ENCODE measurements at places on chromosomes 5 and 9. TPM values are rescaled to one million over a fixed set of nuclear protein-coding genes. Genes with fewer than 3 reads are reported as not detected.

Gene MLLT3
- 12.1 TPM for total RNA-seq

Gene PLEKHG4B
- 2.0 TPM for total RNA-seq

Gene SPINK6
- total RNA-seq = not detected

Gene CDKN2A
- total RNA-seq = 0.48 TPM

Gene OCLN
- total RNA-seq = 8.6 TPM

Gene PCDHB8
- total RNA-seq = 1.2 TPM

Gene TMEM174
- total RNA-seq = not detected

Gene FAM240B
- not detected for total RNA-seq

Gene RIMOC1
- total RNA-seq = 12.2 TPM

Gene ENTREP1
- total RNA-seq = 17.8 TPM

- H3K4me1 ChIP-seq = no peaks in the 10 kb centered on the region
- no peaks in the 10 kb centered on the region for H3K36me3 ChIP-seq
- no peaks in the 10 kb centered on the region for H3K27me3 ChIP-seq
- no peak for DNase-seq
- H3K27ac ChIP-seq = no peak overlapping the region
These were observed 107.2 kb upstream of the DHFR start for GRCh38 chr5:80761966-80762365.

GRCh38 chr5:73709536-73710129, 83.6 kb downstream of the ARHGEF28 start:
- H3K36me3 ChIP-seq = no peaks in the 10 kb centered on the region
- H3K27ac ChIP-seq = no peak overlapping the region
- peaks cover 7% of the 10 kb centered on the region for H3K4me1 ChIP-seq
- no peaks in the 10 kb centered on the region for H3K27me3 ChIP-seq
- DNase-seq = no peak
- H3K4me3 ChIP-seq = no peak overlapping the region

GRCh38 chr5:13746026-13746425, 198.5 kb downstream of the DNAH5 start:
- DNase-seq = no peak
- H3K4me3 ChIP-seq = no peak overlapping the region
- H3K27me3 ChIP-seq = no peaks in the 10 kb centered on the region
- H3K36me3 ChIP-seq = no peaks in the 10 kb centered on the region

- no peak overlapping the region for H3K27ac ChIP-seq
- no peak for DNase-seq
- no peak overlapping the region for H3K4me3 ChIP-seq
- no peaks in the 10 kb centered on the region for H3K27me3 ChIP-seq
These were observed 141.2 kb downstream of the PRDM9 start for GRCh38 chr5:23648656-23649055.

DNA sequence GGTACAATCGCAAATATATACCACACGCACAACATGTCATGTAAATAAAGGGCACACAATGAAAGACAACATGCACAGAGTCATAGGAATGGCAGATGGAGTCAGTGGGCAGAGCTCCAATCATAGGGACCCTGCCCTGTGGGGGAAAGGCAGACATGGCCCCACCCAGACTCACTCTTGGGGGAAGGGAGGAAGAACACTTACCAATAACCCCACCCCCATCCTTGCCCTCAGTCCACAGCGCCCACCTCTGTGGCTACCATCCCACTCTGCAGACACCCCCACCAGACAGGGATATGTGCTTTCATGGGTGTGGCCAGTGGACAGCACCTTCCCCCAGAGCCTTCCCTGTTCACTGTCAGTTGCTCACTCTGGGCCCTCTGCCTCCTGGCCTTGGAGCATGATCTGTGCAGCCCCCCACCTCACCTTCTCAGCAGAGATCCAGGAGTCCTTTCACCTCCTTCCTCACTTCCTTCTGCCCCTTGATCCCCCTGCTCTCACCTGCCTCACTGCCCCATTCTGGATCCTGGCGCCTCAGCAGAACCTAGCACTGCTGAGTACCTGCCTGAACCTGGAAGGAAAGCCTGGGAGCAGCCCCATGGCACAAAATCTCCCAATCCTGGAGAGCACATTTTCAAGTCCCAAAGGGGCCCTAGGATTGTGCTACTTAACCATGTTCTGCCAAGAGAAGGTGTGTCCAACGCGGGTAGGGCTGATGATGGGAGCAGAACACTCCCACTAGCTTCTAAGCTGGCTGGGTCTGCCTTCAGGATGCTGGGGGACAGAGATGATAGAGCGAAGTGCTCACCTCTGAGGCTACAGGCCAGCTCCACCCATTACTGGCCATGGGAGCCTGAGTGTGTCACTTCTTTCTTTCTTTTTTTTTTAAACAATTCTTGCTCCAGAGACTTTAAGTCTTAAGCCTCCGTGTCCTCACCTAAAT, 1.5 kb upstream of the PHF19 start:
- H3K27me3 ChIP-seq = no peaks in the 10 kb centered on the region
- no peaks in the 10 kb centered on the region for H3K36me3 ChIP-seq
- H3K4me3 ChIP-seq = no peak overlapping the region
- DNase-seq = no peak
- H3K27ac ChIP-seq = no peak overlapping the region

GRCh38 chr5:39209924-39210323, 9.4 kb downstream of the FYB1 start:
- no peak overlapping the region for H3K27ac ChIP-seq
- no peak for DNase-seq
- no peak overlapping the region for H3K4me3 ChIP-seq
- no peaks in the 10 kb centered on the region for H3K36me3 ChIP-seq
- no peaks in the 10 kb centered on the region for H3K27me3 ChIP-seq

DNA sequence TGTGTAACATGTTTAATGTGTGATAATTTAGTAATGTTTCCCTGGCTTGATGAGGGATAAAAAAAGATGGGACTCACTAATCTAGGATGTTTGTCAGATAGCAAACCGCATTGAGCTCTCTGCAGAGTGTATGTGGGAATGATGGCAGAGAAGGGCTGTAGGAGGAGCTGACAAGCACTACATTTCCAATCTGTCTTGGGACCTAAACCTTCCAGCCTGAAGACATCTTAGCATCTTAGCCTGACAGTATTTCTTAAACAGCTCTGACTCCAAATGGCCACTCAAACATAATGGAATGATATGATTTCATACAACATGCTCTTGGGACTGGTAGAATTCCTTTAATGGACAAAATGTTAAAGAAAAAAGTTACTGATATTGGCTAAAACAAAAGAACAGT, 116.7 kb downstream of the PPP2R2B start:
- H3K4me3 ChIP-seq = no peak overlapping the region
- no peaks in the 10 kb centered on the region for H3K4me1 ChIP-seq
- no peaks in the 10 kb centered on the region for H3K36me3 ChIP-seq
- H3K27me3 ChIP-seq = no peaks in the 10 kb centered on the region
- H3K27ac ChIP-seq = no peak overlapping the region
- DNase-seq = no peak

- H3K27ac ChIP-seq = no peak overlapping the region
- H3K27me3 ChIP-seq = no peaks in the 10 kb centered on the region
- no peak for DNase-seq
- H3K4me1 ChIP-seq = no peaks in the 10 kb centered on the region
- H3K4me3 ChIP-seq = no peak overlapping the region
These were observed 949.8 kb upstream of the TYRP1 start for GRCh38 chr9:11743356-11743755.

GRCh38 chr5:1643651-1644392, 120.1 kb upstream of the LPCAT1 start:
- H3K4me1 ChIP-seq = peaks cover 2% of the 10 kb centered on the region
- no peak overlapping the region for H3K4me3 ChIP-seq
- H3K36me3 ChIP-seq = no peaks in the 10 kb centered on the region
- H3K27ac ChIP-seq = no peak overlapping the region
- no peak for DNase-seq

GRCh38 chr9:6512085-6512657, 99.2 kb downstream of the UHRF2 start:
- no peaks in the 10 kb centered on the region for H3K27me3 ChIP-seq
- DNase-seq = no peak
- no peaks in the 10 kb centered on the region for H3K36me3 ChIP-seq
- no peaks in the 10 kb centered on the region for H3K4me1 ChIP-seq
- no peak overlapping the region for H3K27ac ChIP-seq

GRCh38 chr5:130025511-130025910, 121.2 kb downstream of the CHSY3 start:
- no peak for DNase-seq
- H3K36me3 ChIP-seq = no peaks in the 10 kb centered on the region
- H3K4me1 ChIP-seq = no peaks in the 10 kb centered on the region

DNA sequence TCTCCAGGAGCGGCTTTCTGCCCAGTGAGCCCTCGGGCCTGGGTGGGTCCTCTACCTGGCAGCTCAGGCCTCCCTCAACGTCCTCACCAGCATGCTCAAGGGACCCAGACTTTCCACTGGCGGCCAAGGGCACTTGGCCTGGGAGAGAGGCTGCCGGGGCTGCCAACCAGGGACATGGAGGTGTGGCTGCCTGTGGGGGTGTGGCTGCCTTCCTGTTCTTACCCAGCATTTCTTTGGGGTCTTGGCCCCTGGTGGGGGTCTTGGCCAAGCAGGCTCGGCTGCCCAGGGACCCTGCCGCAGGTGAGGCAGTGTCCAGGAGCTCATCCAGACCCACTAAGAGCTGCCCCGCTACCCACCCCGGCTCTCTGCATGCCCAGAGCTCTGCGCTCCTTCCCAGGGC, 7.2 kb upstream of the QSOX2 start:
- no peak overlapping the region for H3K27ac ChIP-seq
- no peak for DNase-seq
- H3K27me3 ChIP-seq = no peaks in the 10 kb centered on the region
- no peaks in the 10 kb centered on the region for H3K36me3 ChIP-seq
- peaks cover 21% of the 10 kb centered on the region for H3K4me1 ChIP-seq

DNA sequence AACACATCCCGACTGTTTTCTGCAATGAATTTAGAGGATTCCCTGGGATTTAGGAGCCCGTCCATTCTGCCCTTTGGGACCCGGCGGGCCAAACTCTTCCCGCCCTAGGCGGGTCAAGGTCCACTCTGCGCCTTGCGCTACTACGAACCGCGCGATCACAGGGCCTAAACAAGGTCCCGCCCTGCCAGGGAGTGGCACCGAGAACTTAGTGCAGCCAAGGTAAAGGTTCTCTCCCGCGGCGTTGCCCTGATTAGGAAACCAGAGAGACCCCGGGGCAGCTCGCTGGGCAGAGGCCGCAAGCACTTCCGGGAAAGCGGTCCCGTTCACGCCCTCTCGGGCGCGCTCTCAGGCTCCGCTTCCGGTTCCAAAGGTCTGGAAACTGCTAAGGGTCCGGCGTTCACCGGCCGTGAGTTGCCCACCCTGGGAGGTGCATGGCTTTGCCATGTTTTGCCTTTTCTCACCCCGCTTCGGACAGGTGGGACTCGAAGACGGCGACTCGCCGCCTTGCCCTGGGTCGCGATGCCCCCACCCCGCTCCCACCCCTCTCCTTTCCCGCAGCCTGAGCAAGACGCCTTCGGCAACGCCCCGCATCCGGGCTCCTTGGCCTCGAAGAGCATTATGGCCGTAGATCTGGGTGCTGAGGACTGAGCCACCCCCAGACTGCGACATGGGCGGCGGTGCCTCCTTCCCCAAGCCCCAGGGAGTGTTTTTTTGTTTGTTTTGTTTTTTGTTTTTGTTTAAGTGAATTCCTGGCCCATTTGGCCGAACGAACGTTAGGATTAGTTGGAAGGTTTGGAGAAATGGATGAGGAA, 23.4 kb downstream of the HNRNPK start:
- H3K36me3 ChIP-seq = no peaks in the 10 kb centered on the region
- peak overlapping the region; percentile 37 for H3K27ac ChIP-seq
- peak; percentile 69 for DNase-seq
- peak overlapping the region; percentile 62 for H3K4me3 ChIP-seq

- no peak for DNase-seq
- H3K27me3 ChIP-seq = no peaks in the 10 kb centered on the region
- no peak overlapping the region for H3K27ac ChIP-seq
- no peaks in the 10 kb centered on the region for H3K4me1 ChIP-seq
These were observed 15.2 kb downstream of the HCN1 start for GRCh38 chr5:45680950-45681349.

DNA sequence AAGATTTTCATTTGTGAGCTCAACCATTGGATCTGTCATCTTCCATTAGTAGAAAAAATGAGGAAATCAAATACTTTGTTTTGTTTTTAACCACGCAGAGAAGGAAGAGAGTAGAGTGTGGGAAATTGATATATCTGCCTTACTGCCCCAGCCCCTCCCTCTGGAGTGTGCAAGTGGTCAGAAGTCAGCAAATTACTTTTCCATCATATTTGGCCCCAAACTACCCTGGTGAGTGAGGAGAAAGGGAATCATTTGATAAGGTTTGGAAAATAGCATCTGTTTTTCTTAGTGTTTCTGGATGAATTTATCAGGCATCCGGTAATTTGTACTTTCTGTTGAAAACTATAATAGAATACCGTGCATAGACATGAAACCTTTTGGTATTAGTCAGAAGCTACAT, 327.4 kb downstream of the MARCHF11 start:
- no peaks in the 10 kb centered on the region for H3K27me3 ChIP-seq
- no peak for DNase-seq
- no peak overlapping the region for H3K27ac ChIP-seq
- H3K4me1 ChIP-seq = peaks cover 3% of the 10 kb centered on the region
- no peaks in the 10 kb centered on the region for H3K36me3 ChIP-seq
- H3K4me3 ChIP-seq = no peak overlapping the region

GRCh38 chr5:172361566-172362238, 78.1 kb upstream of the UBTD2 start:
- no peaks in the 10 kb centered on the region for H3K36me3 ChIP-seq
- no peaks in the 10 kb centered on the region for H3K27me3 ChIP-seq
- no peaks in the 10 kb centered on the region for H3K4me1 ChIP-seq
- H3K4me3 ChIP-seq = no peak overlapping the region
- no peak for DNase-seq

DNA sequence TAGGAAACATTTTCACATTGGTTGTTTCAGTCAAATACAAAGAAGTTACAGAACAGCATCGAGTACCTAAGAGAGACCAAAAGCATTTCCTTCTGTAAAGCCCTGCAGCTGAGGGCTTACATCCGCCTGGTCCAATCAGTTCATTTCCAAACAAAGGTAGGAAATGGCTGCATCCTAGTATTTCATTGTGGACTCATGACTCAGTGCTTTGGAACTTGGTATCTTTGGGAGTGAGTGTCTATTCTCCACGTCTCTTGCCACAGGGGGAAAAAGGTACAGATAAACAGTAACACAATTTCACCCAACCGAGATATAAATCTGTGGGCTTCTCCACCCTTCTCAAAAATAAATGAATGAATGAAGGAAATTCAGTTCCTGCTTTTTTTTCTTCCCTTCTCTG, 75.4 kb downstream of the NFIB start:
- H3K4me1 ChIP-seq = peaks cover 1% of the 10 kb centered on the region
- no peak overlapping the region for H3K27ac ChIP-seq
- no peak for DNase-seq
- H3K4me3 ChIP-seq = no peak overlapping the region
- H3K27me3 ChIP-seq = no peaks in the 10 kb centered on the region

DNA sequence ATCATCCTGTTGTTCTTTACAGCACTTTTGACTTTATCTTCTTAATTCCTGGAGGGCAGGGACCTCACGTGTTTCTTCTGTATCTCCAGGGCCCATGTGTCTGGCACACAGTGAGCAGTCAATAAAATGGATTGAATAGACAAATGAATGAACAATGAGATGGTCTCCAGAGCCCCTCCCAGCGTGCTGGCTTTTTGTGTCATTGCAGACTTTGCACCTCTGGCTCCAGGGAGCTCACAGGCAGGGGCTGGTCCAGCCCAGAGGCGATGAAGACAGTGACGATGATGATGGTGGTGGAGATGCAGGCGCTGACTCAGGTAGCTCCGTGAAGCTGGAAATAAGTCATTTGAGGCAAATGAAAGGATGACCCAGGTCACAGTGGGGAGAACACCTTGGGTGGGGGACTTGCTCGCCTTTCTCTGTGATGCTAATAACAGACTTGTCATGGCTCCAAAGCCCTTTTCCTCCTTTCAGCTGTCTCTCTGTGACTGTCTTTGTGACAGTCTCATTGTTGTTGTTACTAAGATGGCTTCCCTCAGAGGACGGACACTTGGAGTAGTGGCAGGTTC, 30.4 kb upstream of the FABP6 start:
- no peak overlapping the region for H3K4me3 ChIP-seq
- H3K36me3 ChIP-seq = no peaks in the 10 kb centered on the region
- peaks cover 1% of the 10 kb centered on the region for H3K4me1 ChIP-seq
- H3K27me3 ChIP-seq = no peaks in the 10 kb centered on the region

Measured in ovary (tissue), 10 donors.